ENCODE measurements at places on chromosomes 1 and 21.

- no peak for DNase-seq
Observed at GRCh38 chr1:107706182-107706581, 258.8 kb downstream of the VAV3 start.

DNA sequence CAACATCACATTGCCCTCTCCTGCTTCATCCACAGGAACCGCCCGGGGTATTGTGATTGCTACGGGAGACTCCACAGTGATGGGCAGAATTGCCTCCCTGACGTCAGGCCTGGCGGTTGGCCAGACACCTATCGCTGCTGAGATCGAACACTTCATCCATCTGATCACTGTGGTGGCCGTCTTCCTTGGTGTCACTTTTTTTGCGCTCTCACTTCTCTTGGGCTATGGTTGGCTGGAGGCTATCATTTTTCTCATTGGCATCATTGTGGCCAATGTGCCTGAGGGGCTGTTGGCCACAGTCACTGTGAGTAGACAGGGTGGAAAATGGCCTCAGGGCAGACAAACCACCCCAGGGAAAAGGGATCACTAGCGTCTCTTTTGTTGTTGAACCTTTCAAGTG, 12.7 kb downstream of the ATP1A4 start:
- DNase-seq: no peak

- no peak for DNase-seq
Observed at GRCh38 chr1:115036814-115037507, 7.3 kb downstream of the TSHB start.

GRCh38 chr1:220527908-220528678, at the start of gene MARK1:
MARK1 (plus strand) TSS chr1:220528136; CDS start chr1:220528823, 687 bp downstream.
- peak; percentile 46 for DNase-seq

DNA sequence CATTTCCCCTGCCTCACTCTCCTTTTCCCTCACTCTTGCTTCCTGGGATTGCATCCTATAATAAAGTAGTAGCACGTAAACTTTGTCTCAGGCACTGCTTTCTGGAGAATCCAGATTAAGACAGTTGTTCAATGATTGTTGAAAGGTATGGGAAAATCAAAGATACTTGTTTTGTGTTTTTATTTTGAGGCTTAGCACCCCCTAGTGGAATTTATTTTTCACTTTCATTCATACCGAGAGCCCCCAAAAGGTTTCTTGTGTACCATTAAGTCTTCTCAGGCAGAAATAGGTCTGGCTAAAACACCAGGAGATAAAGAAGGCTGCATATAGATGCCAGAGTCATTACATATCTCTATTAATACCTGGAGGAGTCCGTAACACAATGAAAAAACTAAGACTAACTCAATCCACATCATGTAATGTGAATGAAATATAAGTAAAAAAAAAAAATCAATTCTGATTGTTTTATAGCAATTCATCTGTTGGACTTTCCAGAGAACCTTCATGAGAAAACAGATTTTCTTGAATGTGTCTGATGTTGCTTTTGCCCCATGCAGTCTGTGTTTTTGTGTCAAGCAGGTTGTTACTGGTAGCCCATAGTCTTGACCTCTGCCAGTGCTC, 103.5 kb downstream of the RPE65 start:
- DNase-seq: peak; percentile 1

DNA sequence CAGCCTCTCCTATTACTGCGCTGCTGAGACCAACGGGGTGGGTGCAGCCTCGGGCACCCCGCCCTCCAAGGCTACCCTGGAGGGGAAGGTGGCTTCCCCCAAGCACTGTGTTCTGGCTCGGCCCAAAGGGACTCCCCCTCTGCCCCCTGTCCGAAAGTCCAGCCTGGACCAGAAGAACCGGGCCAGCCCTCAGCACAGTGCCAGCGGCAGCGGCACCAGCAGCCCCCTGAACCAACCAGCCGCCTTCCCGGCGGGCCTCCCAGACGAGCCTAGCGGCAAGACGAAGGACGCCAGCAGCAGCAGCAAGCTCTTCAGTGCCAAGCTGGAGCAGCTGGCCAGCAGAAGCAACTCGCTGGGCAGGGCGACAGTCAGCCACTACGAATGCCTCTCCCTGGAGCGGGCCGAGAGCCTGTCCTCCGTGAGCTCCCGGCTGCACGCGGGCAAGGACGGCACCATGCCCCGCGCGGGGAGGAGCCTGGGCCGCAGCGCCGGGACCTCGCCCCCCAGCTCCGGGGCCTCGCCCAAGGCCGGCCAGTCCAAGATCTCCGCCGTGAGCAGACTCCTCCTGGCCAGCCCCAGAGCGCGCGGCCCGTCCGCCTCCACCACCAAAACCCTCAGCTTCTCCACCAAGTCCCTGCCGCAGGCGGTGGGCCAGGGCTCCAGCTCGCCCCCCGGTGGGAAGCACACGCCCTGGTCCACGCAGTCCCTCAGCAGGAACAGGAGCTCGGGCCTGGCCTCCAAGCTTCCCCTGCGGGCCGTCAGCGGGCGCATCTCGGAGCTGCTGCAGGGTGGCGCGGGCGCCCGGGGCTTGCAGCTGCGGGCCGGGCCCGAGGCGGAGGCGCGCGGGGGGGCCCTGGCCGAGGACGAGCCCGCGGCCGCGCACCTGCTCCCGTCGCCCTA, 533.1 kb downstream of the KIF26B start:
- DNase-seq: no peak

- peak; percentile 90 for DNase-seq
Observed at GRCh38 chr1:39960431-39960958, 5.5 kb downstream of the MFSD2A start.

GRCh38 chr1:231705806-231706760, 79.5 kb downstream of the DISC1 start:
- no peak for DNase-seq

DNA sequence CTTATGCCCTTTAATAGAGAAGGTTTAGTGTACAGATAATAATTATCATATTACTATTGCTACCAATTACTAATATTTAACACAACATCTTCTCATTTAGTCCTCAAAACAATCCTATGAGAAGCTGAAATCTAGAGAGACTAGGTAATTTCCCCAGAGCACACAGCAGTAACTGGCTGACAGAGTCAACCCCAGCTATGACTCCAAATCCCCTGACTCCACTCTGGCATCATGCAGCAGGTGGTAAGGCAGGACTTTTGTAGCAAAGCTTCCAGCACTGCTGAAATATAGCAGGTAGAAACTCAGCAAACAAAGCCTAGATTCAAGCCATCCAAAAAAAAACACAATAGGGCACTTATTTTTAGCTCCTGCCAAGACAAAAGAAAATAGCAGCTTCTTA, 79.3 kb upstream of the RGS2 start:
- no peak for DNase-seq

- peak; percentile 62 for DNase-seq
Observed at GRCh38 chr1:8154621-8155052, 128.5 kb upstream of the ERRFI1 start.

GRCh38 chr1:70714149-70714548, 303.1 kb downstream of the CTH start:
- no peak for DNase-seq

- no peak for DNase-seq
Observed at GRCh38 chr21:16241479-16241963, 511.7 kb downstream of the USP25 start.

DNA sequence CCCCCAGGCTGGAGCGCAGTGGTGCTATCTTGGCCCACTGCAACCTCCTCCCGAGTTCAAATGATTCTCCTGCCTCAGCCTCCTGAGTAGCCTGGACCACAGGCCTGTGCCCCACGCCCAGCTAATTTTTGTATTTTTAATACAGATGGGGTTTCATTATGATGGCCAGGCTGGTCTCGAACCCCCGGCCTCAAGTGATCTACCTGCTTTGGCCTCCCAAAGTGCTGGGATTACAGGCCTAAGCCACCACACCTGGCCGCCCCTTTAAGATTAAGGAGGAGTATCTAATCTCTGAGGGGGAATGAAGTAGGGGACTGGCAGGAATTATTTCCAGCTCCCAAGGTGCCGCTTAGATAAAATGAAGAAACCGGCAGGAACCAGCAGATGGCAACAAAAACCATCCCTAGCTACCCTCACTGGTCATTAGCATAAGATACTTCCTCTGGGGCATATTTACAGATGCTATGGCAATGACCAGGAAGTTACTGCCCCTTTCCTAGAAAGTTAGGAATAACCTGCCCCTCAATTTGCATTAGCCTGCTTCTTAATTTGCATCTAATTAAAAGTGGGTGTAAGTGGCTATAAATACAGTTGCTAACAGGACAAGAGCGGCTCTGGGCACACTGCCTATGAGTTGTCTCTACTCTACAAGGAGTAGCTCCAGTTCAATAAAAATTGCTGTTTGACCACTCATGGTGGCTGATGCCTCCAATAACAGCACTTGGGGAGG, 7.1 kb upstream of the NSUN4 start:
- DNase-seq: peak; percentile 34

GRCh38 chr1:62336995-62337705, 17.9 kb upstream of the KANK4 start:
- no peak for DNase-seq

- DNase-seq: peak; percentile 43
Observed at GRCh38 chr1:84253891-84254290, 47.6 kb upstream of the SAMD13 start.

GRCh38 chr1:87805666-87806378, 477.1 kb downstream of the LMO4 start:
- no peak for DNase-seq

GRCh38 chr21:26389971-26390641, 183.0 kb downstream of the CYYR1 start:
- no peak for DNase-seq

DNA sequence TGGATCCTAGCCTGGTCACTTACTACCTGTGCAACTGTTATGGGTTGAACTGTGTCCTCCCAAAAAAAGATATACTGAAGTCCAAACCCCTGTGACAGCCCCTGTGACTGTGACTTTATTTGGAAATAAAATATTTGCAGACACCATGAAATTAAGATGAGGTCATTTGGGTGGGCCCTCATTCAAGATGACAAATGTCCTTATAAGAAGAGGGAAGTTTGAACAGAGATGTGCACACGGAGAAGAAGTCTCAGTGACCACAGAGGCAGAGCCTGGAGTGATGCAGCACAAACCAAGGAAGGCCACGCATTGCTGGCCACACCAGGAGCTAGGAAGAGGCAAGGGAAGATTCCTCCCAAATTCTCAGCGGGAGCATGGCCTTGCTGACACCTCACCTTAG, 249.7 kb upstream of the RUNX1 start:
- DNase-seq: no peak

DNA sequence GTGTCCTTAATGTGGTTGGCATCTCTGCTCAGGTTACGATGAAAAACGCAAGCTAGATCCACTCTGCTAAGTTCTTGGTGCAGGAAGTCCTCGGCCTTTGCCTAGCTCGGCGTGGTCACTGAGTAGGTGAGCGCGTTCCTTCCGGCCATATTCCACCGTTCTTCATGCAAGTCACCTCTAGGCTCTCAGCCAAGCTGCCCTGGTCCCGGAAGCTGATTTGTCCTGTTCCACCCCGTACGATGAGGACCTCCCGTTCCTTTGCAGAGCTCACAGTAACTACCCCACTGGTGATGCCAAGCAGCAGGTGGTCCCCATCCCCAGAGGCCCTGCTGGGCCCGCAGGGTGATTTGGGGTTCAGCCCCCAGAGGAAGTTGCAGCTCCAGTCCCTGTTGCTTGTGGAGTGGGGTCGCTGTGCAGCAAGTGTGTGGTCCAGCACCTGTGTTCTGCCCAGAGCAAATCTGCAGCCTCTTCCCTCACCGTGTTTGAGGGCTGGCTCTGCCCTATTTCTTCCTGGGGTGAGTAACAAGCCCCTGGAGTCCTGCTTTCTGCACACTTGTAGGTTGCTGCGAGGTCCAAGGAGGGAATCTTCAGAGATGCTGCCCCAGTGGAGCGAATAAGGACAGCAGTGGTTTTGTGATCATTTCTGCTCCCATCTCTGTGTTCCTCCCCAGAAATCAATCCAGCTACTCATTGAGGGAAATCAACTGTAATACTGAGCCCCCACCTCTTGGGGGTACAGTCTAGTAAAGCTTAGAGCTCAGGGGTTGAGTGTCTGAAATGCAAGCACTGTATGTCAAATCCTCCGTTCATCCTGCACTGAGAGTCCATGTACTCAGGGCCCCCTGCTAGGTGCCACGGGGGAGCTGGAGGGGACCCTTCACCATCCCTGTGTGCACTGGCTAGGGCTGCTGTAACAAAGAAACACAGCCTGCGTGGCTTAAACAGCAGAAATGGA, 2.3 kb downstream of the UMODL1 start:
- no peak for DNase-seq

- DNase-seq: no peak
Observed at GRCh38 chr1:156551869-156552268, 20.5 kb downstream of the IQGAP3 start.

- DNase-seq: no peak
Observed at GRCh38 chr1:65189576-65190115, 41.6 kb downstream of the AK4 start.

DNA sequence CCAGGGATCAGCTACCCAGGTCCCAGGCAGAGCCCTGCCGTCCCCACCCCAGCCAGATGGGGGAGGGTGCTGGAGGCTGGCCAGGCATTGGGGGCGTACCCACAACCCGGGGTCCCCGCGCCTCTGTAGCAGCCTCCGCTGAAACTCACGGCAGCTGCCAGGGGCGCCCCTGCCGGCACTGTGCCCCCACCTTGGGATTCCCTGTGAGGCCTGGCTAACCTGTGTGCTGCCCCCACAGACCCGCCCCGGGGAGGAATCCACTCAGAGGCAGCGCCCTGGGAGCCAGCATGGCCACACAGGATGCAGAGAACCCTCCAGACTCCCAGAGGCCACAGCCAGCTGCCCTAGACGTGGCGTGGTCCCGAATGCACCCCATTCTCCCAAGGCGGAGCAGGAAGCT, 3.8 kb downstream of the DVL1 start:
- DNase-seq: no peak

DNA sequence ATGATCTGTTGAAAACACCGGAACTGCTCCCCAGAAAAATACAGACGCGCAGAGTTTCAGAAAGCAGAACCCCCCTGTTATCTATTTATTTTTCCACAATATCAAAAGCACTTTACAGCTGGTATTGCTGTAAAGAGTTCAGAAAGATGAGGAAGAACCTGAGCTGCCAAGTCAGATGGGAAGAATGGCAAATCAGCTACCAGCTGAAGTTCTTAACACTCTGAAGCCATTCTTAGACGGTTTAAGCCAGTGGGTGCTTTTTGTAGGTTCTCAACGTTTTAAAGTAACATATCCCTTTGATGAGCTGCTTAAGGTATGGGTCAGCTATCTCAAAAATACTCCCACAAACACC, 714 bp upstream of the AKIRIN1 start:
- DNase-seq: no peak

DNA sequence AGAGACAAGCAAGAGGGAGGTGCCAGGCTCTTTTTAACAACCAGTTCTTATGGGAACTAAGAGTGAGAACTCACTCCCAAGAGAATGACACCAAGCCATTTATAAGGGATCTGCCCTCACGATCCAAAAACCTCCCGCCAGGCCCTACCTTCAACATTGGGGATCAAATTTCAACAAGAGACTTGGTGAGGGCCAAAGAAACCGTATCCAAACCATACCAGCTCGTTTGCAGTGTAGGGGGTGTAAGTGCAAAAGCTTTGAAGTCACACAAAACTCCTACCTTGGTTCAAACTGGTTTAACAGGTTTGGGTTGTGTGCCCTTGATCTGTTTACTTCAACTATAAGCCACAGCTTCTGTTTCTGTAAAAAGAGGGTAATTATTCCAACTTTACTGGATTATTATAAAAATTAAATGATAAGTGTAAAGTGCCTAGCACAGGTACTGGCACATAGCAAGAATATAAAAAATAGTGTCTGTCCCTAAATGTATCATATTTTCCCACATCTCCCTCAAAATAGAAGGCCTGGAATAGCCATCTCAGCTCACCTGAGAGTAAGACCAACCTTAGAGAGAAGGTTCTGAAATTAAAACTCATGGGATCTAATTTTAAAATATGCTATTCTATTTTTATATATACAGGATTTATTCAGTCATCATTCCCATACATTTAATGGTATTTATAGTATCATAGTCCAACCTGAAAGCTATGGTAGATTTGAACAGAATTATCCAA, 7.0 kb upstream of the USP25 start:
- DNase-seq: no peak

Data from SHP77 (cell line).